Hematopoietic multipotent progenitor cell treated with erythropoietin and hydrocortisone succinate and interleukin-3 and kit ligand, for 8 days (in vitro differentiated cells): ENCODE measurements at places on chromosomes 1 and 21.

- no peak for DNase-seq
Measured at GRCh38 chr21:38747810-38748209, 57.9 kb upstream of the ETS2 start.

GRCh38 chr1:81298266-81298665 lies 502.5 kb upstream of the ADGRL2 start:
- no peak for DNase-seq

GRCh38 chr1:227949954-227950734 lies 2.4 kb upstream of the WNT9A start:
- no peak for DNase-seq

DNA sequence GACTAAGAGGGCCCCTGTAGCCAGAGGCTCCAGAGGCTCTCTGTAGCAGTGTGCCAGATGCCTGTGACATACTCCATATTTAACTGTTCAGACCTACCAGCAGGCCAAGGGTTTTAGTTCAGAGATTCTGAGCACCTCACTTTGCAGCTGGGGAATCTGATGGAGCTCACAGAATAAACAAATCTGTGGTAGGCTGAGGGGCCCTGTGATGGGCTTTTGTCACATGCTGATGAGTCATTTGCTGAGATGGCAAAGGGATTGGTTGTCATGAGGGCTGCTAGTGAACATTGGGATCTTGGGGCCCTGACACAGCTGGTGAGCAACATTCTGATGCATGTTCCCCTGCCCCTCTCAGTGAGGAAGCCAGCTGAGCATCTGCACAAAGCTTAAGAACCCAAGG lies 482.2 kb downstream of the CAMTA1 start:
- no peak for DNase-seq

DNA sequence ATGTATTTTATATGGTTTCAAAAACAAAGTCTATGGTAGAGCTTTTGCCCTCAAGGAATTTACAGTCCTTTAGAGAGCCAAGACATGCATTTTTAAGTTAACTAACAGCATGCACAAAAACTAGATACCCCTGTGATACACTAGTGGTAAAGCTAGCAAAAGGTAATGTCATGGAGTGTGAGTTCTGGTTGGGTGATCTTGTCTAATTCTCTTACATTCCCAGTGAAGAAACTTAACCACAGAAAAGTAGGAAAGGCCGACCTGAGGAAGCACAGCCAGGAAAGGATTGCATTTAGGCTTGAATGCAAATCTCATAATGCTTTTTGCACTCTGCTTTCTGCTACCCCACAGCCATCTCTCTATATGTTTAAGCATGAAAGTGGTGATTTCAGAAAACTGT lies 202.2 kb downstream of the ROR1 start:
- DNase-seq, result no peak

DNA sequence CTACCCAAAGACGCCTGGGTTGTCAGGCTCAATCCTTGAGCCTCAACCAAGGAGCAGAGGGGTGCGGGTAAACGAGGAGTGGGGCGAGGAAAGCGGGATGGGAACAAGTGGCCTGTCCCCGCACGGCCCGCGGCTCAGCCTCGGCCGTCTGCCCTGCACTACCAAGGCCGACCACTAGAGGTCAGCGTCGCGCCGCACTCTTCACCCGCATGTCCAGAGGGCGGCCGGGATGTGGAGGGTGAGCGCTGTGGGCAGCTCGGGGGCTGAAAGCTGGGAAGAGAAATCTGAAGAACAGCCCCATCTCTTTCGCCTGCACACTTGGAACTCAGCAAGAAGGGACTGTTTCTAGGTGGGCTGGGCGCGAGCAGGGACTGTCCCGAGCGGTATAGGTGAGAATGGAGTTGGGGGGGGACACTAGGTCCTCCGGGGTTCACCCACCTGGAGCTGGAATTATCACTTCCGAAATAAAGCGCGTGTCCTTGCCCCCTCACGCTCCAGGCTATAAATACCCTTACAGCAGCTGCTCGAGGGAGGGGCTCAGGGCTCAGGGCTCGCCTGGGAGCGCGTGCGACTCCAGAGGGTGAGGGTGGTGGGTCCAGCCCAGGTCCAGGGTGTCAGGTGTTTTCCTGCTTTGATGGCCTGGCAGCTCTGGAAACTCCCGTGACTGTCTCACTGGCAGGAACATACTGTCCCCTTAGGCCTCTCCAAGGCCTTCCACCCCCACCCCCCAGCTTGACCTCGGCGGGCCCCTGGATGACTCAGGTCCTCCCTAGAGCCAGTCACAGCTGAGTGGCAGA lies 9.8 kb downstream of the SLC30A2 start:
- peak; percentile 66 for DNase-seq
